ENCODE measurements at places on chromosomes 6 and 20.

DNA sequence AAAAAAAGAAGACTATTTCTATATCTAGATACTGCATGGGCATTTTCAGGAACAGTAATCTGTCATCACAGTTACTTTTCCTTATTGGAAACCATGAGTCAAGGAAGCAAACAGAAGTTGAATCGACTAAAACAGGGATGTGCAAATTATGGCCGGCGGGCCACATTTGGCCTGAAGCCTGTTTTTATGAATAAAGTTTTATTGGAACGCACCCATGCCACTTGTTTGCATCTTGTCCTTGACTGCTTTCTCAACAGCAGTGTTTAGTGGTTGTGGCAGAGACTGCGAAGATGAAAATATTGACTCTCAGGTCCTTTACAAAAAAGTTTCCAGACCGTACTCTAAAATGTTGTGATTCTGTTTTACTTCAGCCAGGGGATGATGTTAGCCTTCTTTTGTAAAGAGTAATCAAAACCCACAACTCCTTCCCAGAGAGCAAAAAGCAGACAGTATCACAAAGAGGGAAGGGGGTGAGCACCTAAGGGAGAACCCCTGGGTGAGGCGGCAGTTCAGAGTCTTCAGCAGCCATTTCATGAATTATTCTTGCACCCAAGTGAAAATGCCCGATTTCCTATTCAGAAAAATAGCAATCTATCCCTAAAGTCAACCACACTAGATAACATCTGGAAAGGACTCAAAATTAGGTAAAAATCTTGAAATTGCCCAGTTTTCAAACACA is 190.4 kb downstream of the MYLK4 start:
- DNase-seq, result no peak

DNA sequence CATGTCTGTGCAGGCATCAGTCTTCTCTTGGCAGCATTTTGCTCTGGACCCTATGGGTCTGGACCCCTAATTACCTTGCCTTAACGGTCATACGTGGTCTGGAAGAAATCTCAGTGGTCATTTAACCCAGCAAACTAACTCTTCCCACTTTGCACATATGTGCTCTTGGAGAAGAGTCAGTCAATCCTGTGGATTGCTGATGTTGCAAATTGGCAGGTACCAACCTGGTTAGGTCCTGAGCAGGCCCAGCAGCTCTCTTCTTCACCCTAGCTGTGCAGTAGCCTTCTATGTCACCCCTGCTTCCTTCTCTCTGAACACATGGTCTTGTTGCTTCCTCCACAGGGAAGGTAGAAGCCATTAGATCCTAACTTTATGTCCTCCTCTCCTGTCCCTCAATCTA is 1.6 kb downstream of the CEP43 start:
- DNase-seq, result no peak

DNA sequence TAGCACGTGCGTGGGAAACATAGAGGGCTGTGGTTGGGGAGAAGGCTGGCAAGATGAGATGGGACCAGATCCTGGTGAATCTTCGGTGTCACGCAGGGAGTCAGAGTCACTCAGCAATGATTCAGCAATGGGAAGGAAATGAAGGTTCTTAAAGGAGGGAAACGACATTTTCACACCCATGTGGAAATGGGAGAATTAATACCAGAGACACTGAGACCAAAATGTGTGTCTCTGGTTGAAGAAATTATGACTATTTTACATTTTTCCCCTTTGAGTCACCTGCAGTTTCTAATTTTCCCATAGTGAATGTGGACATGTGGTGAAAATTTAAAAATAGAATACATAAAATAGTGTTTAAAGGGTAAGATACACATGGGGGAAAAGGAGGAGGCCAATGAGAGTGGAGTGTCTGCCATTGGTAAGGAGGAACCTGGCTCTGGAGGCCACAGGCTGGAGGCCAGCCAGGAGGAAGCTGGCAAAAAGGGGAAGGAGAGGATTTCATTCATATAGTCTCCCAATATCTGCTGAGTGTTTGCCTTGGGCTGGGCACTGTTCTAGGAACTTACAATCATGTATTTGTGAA is 17.5 kb downstream of the NRN1 start:
- no peak for DNase-seq

GRCh38 chr20:54017846-54018245 is 52.5 kb downstream of the BCAS1 start:
- DNase-seq, result no peak

DNA sequence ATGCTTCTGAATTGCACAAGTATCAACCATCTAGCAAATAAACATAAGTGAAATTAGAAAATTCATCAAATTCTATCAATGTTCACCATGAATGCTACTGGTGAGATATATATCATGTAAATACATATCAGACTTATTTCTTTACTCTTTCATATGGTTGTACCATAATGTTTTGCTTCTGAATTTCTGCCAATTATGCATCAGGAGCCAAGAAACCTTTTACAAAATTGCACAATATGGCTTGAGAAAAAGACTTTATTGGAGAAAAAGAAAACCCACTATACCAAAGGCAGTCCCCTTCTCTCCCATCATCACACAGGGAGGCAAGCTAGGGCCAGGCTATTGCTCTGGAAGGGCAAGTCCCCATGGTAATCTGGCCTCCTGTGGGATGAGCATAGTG is 402.6 kb downstream of the C6orf118 start:
- DNase-seq, result no peak
